ENCODE measurements at places on chromosomes 12 and 14.

GRCh38 chr12:49966511-49967041 lies 4.9 kb downstream of the AQP5 start:
- no peak for DNase-seq

DNA sequence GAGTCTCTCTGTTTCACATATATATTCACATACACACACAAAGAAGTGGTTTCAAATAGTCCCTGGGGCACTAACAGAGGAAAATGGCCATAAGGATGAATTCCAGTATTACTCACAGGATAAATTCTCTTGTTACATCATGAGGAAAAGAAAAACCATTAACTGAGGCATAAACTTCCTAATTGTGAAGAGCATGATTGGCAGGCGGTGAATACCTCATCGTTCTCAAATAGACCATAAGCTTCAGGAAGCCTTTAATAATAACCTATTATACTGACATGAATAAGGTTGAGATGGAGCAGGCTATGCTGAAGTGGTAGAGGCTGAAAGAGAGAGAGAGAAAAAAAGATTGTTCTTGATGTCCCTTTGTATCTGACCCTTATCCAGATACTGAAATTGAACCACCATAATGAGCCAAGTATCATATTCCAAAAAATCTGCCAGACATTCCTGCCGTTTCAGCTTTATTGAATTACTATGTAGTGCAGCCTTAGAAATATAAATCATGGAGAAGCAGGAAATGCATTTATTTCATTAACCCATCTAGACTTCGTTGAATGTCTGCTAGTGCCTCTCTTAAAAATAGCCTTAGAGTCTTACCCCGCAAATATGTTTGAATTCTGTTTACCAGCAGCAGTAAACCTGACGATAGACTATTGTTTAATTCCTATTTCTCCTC lies 86.8 kb downstream of the NUAK1 start:
- no peak for DNase-seq

DNA sequence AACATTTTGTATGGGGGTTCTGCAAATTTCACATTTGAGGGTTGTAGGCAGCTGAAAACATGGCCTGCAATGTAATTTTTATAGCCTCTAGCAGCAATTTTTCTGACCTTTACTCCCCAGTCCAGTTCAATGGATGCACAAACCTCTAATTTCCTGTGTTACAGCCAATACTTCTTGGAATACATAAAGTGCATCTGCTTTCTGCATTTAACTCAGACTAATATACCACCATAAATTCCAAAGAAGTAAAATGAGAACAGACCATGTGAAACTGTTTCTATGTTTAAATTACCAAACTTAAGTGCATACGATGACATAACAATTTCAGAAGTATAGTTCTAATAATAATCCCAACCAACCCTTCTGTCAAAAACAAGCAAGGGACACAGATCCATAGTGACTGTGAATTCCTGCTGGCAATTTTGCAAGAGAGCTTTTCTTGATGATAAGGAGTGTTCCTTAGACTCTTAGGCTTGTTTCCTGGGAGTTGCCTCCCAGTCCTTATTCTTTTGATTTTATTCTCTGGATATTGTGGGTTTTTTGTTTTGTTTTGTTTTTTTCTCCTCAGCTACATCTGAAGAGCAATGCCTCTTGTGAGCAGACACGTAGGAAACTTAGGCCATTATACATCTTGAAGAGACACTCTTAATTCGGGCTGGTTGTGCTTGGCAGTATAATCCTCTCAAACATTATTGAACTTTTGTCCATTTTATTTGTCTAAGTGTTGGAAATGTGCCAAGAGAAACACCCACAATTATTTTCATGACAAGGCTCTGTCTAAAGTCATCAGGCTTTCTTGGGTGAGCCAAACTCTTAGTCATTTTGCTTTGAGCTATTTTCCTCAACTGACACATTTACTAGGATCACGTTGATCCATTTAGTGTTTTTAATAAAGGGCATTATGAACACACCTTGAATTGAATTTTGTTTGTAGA lies 51.3 kb upstream of the RERGL start:
- no peak for DNase-seq

- no peak for DNase-seq
Observed at GRCh38 chr14:87687420-87687819, 305.6 kb downstream of the GALC start.

GRCh38 chr14:76876076-76876475 lies 49.9 kb downstream of the LRRC74A start:
- peak; percentile 77 for DNase-seq

DNA sequence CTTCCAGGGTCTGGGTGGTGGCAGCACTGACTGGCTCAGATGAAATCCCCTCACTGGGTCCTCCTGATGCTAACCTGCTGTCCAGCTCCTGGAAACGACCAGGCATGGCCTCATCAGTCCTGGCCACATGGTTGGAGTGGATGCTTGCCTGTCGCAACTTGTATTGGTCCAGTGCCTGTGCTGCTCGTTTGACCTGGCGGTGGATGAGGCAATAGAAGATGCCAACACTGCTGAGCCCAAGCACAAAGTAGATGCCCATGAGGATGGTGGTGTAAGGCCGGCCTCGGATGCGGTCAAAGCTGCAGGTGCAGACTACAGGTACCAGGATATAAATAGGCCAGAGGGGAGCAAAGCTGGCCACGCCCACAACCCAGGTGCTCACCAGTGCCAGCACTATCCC lies 1.2 kb downstream of the GPR84 start:
- DNase-seq, result no peak

- DNase-seq, result no peak
Observed at GRCh38 chr14:93223565-93223964, 16.5 kb downstream of the UBR7 start.

DNA sequence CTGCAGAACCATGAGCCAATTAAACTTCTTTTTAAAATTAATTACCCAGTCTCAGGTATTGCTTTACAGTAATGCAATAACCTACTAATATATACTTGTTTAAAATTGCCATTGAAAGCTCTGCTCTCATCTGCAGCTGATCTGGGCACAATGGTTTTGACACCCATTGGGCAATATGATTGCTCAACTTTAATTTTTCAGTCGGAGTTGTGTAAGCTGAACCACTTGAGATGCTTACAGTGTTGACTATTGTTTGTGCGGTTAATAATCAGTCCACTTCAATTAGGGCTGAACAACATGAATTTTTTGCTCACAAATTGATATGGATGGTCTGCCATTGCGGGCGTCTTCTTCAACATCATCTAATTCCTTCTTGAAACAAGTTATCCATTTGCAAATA lies 18.0 kb upstream of the OR4K5 start:
- no peak for DNase-seq

GRCh38 chr12:132771126-132771838 lies 9.7 kb upstream of the ANKLE2 start:
- DNase-seq, result no peak

- DNase-seq, result no peak
Observed at GRCh38 chr12:41186026-41186425, 2.1 kb upstream of the PDZRN4 start.

DNA sequence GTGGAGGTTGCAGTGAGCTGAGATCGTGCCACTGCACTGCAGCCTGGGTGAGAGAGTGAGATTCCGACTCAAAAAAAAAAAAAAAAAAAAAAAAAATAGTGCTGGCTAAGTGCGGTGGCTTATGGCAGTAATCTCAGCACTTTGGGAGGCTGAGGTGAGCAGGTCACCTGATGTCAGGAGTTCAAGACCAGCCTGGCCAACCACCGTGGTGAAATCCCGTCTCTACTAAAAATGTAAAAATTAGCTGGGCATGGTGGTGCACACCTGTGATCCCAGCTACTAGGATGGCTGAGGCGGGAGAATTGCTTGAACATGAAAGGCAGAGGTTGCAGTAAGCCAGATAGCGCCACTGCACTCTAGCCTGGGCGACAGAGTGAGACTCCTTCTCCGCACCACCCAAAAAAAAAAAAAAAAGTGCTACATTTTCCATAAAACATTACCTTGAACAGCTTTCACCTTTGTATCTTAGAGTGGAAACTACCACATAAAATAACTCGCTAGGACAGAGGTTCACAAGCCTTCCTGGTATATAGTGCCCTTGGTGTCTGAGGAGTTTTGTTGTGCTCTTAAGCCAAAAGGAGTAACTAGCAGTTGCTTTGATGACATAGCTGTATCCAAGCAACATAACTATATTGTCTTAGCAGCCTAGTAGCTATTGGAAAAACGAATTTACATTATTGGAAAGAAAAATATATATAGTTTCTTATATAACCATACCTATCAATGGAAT lies 11.1 kb downstream of the PTGES3 start:
- no peak for DNase-seq

All from NT2/D1 (cell line).